ENCODE measurements at places on chromosomes 2 and 18. TPM values are rescaled to one million over a fixed set of nuclear protein-coding genes. Genes with fewer than 3 reads are reported as not detected.

The NT5C1B gene
- not detected for total RNA-seq

The FOXD4L1 gene
- total RNA-seq: not detected

The PLEKHH2 gene
- 0.98 TPM for total RNA-seq

The CHST9 gene
- total RNA-seq: not detected

The METTL21A gene
- 62.9 TPM for total RNA-seq

The NTSR2 gene
- total RNA-seq: not detected

The TMEM200C gene
- not detected for total RNA-seq

The MROH2A gene
- 0.48 TPM for total RNA-seq

The SERPINB13 gene
- not detected for total RNA-seq

The PIEZO2 gene
- 1.8 TPM for total RNA-seq

The NOL4 gene
- total RNA-seq: not detected

The KLHL30 gene
- total RNA-seq: 6.3 TPM

The HYCC2 gene
- total RNA-seq: 8.6 TPM

The ERBB4 gene
- 0.79 TPM for total RNA-seq

The C1QL2 gene
- total RNA-seq: not detected

All from A172 (cell line).